ENCODE measurements at places on chromosomes 11 and 22.

DNA sequence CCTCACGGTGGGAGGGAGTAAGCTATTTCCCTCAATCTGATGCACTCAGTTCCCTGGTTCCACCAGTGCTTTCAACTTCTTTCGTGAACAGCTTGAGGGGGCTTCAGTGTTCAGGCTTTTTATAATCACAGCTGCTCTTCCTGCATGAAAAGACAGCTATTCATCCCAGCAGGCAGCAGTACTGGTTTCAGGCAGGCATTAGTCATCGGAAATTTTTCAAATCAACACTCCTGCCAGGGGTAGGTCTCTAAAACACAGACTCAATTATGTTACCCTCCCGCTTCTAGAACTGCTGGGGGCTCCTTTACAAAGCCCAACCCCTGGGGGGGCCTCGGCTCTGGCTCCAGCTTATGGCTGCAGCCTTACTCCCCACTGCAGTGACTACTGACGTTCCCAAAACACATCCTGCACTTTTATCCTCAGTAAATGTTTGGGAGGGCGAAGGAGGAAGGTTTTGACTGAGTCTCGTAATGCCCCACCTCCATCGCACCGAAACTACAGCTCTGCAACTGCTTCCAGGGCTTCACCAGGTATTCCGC, 5.8 kb downstream of the POLDIP3 start:
- DNase-seq, result no peak

GRCh38 chr22:47307822-47308221, 545.4 kb downstream of the TBC1D22A start:
- no peak for DNase-seq

- DNase-seq, result no peak
Measured at GRCh38 chr11:8384199-8384821, 120.6 kb upstream of the LMO1 start.

- no peak for DNase-seq
Measured at GRCh38 chr22:23772649-23773473, at the start of gene MMP11. Gene MMP11 (plus strand): TSS chr22:23772849. CDS start chr22:23772871, 22 bp downstream.

DNA sequence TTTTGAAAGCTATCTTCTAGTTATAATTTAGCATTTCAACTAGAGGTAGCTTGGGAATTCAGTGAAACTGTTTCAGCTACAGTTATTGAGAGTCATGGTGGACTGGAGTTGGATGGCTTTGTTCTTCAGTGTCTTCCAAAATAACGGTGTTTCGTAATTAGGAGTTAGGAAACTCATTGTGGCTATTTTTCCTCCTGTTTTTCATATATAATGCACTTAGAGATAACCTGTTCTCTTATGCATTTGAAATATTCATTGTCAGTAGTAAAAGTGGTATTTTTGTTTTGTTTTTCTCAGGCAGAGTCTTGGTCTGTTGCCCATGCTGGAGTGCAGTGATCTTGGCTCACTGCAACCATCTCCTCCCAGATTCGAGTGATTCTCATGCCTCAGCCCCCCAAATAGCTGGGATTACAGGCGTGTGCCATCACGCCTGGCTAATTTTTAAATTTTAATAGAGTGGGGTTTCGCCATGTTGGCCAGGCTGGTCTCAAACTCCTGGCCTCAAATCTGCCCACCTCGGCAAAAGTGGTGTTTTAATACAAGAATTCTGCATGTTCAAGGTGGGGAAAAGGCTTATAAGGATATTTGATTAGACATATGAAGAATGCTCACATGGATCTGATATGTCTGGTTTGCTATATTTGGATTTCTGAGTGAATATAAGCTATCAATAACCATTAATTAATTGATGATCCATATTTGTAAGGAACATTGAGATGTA, 12.7 kb downstream of the PDHX start:
- no peak for DNase-seq

GRCh38 chr22:37632174-37633088, 7.0 kb upstream of the SH3BP1 start:
- DNase-seq, result no peak

DNA sequence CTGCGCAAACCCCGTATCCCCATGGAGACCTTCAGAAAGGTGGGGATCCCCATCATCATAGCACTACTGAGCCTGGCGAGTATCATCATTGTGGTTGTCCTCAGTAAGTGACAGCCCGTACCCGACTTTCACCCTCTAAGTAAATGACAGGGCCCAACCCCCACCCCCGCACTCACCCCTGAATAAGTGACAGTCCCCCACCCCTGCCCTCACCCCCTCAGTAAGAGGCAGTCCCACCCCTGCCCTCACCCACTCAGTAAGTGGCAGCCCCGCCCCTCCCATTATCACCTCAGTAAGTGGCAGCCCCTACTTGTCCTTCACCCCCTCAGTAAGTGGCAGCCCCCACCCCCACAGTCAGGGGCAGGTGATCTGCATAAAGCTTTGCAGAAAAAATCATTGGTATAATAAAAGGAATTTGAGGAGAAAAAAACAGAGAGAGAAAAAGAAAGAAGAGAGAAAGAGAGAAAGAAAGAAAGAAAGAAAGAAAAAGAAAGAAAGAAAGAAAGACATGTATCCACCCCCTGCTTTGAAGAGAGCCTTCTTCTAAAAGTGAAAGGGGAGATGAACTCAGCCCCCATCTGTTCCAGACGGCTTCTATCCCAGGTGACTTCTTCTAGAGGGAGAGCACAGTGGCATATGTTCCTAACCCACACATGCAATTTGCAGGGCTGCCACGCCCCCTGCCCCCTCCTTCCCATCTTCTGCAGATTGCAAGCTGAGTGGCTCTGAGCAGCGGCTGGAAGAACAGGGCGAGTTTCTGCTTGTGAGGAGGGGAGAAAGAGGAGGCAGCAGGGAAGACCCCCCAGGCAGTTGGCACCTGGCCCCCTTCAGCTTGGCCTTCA, 12.5 kb upstream of the SMIM35 start:
- no peak for DNase-seq

GRCh38 chr22:43447380-43447779, 35.6 kb downstream of the MPPED1 start:
- no peak for DNase-seq

- DNase-seq, result no peak
Measured at GRCh38 chr11:96287822-96288439, 55.1 kb downstream of the MAML2 start.

- no peak for DNase-seq
Measured at GRCh38 chr11:40403321-40403720, 1056.1 kb downstream of the LRRC4C start.

DNA sequence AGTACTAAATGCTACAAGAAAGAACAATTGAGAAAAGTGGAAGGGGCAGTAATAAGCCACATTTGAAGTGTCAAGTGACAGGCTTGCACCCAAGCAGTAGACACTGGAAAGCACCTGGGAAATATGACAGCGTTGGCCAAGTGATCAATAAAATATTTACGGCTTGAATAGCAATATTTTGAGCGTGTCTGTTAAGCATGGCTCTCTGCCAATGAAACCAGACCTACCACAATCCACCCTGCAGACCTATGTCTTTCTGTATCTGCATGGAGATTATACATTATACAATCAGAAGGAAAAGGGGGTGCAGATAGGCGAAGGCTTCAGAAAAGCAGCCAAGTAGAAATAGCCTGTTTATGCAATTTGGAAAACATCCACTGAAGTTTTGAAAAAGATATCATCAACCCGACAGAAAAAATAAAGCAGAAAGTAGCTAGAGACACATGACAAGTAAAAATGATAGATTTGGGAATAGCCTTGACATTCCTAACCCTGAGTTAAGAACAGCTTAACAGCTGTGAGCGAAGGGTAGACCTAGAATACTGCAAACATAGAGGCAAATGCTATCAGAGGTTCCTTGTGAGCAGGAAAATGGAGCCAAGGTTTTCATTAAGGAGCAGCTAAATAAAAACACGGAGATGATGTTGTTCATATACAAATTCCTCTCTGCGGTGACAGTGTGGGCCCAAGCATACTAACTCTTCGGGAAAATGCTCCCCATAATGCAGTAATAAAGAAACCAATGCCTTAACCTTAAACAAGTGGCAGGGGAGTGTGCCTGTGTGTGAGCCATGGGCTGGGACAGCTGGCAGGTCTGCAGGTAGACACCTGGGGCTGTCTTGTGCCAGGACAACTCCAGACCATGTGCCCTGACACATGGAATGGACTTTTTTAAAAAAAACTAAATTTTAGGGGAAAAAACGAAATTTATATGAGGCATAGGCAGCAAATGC, 71.3 kb downstream of the ETS1 start:
- no peak for DNase-seq

Measured in AML-193 (cell line).